ENCODE measurements at places on chromosomes 11 and 22. TPM values are rescaled to one million over a fixed set of nuclear protein-coding genes. Genes with fewer than 3 reads are reported as not detected.

The API5 gene
- total RNA-seq: 186 TPM

The SLC29A2 gene
- total RNA-seq: 7.9 TPM

The SEPTIN3 gene
- total RNA-seq: 0.51 TPM

DNA sequence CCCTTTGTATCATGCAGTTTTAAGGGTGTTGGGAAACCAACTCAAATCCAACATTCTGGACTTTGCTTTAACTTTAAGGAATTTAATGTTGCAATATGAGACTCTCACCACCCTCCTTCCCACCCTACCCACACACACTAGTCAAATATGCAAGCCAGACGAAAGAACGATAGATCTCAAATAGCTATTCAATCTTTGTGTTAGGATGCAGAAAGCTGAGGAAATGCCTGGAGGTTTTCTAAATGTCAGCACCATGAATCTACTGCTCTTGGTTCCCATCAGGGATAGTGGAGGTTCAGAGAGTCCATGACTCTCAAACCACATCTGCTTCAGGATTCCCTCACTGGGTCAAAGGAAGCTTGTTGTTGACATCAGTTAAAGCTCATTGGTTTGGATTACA, 33.7 kb downstream of the EXPH5 start:
- no peak for DNase-seq

- DNase-seq: no peak
Measured at GRCh38 chr11:95727620-95728019, 62.0 kb downstream of the FAM76B start.

DNA sequence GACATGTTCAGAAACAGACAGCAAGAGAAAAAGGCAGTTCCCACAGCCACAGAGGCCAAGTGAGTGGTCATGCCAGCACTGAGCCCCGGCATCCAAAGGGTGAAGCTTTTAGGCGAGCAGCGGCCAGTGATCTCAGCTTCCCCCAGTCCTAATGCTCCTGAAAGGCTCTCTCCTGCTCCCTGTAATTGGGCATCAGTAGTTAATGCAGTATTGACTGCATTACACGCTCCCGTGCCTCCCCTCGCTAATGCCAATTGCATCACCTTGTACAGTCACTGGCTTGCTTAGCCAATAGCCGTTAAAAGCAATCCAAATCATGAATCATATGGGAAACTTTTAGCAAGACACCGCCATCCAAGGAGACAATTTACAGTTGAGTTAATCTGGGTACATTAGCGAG, 4.9 kb downstream of the LMO1 start:
- no peak for DNase-seq

GRCh38 chr22:17229991-17230630, 10.9 kb upstream of the ADA2 start:
- no peak for DNase-seq

DNA sequence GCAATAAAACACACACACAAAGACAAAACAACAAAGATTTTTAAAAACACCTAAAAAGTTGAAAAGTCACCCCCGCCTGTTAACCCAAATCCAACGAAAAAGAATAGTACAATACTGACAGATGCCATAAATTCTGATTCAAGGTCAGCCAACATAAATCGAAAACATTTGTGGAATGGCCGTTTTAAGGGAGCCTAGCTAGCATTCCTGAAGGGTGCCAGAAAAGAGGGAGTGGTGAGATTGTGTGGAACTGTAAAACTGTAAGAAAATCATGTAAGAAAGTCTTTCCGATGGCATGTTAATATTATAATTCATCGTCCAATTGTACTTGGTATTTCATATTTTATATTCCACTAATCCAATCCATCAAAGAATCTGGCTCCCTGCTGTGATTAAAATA, 75.1 kb downstream of the RAB38 start:
- DNase-seq: no peak

DNA sequence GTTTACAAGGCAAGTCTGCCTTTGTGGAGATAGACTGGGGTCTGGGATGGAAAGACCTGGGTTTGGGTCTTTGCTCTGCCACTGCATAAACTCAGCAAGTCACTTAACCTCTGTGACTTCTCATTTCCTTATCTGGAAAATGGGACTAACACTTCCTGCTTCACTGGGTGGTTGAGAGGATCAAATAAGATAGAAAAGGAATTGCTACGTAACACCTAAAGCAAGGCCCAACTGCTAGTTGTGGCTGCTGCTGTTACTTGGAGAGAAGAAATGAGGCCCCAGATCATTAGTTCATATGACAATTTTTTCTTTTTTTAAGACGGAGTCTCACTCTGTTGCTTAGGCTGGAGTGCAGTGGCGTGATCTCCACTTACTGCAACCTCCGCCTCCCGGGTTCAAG, 5.9 kb downstream of the PTPRJ start:
- no peak for DNase-seq

GRCh38 chr11:92967867-92968266, 1.6 kb upstream of the MTNR1B start:
- DNase-seq: no peak

- no peak for DNase-seq
Measured at GRCh38 chr11:109338131-109338530, 83.9 kb upstream of the C11orf87 start.

GRCh38 chr11:64027651-64028397, 7.9 kb upstream of the FLRT1 start:
- DNase-seq: no peak

- no peak for DNase-seq
Measured at GRCh38 chr11:130858215-130858614, 58.1 kb downstream of the SNX19 start.

- no peak for DNase-seq
Measured at GRCh38 chr11:44774731-44775130, 48.0 kb downstream of the TSPAN18 start.

GRCh38 chr22:19832476-19833108, 22.1 kb downstream of the GNB1L start:
- no peak for DNase-seq

DNA sequence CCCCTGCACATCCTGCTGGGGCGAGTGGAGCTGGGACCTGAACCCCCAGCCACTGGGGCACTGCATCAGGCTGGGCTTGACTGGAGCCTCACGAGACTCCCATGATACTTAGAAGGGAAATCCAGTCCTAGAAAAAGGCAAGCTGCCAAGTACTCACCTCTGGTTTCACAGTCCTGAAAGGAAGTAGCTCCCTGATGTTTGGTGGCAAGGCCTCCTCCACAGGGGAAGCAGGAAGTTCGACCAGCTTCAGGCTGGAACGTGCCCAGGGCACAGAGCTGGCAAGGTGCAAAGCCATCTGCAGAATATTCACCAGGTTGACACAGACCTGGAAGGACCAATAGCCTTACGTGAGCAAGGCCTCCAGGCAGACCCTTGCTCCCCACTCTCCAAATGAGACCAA, 26.8 kb upstream of the NRIP3 start:
- no peak for DNase-seq

DNA sequence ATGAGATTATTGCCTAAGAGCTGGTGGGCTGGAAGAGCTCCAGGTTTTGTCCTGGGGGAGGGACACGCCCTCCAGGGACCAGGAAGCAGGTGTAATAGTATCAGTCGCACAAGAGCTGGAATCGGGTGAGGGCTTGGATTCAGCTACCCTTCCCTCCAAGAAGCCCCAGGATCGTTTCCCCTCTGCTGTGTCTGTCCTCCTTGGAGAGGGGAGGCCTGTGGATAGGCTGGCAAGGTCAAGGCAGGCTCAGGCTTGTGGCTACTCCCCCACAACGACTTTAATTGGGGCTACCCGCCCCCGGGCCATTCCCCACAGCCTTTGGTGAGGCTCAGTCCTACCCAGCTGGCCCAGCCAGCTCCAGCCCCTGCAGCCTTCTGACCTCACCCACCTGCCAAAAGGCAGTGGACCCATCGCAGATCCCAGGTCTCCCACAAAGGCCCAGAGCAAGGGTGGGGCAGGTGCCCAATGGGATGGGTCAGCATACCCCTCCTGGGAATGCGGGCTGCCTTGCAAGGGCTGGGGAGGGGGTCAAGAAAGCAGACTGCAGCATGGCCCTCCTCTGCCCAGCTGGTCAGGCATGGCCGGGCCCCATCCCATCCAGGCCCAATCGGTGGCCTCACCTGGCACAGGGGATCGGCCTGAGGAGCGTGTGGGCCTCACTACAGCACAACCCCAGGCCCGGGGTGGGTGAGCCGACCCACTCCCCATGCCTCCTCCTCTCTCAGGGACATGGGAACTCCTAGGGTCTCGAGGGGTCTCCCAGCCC, 1.0 kb downstream of the CTSD start:
- no peak for DNase-seq

Data from CD8-positive, alpha-beta memory T cell (primary cell).